ENCODE measurements at places on chromosomes 5 and 9.

- DNase-seq = no peak
Measured at GRCh38 chr5:9046756-9047481, 499.0 kb downstream of the SEMA5A start.

GRCh38 chr5:172973127-172973916, 10.2 kb upstream of the ATP6V0E1 start:
- no peak for DNase-seq

DNA sequence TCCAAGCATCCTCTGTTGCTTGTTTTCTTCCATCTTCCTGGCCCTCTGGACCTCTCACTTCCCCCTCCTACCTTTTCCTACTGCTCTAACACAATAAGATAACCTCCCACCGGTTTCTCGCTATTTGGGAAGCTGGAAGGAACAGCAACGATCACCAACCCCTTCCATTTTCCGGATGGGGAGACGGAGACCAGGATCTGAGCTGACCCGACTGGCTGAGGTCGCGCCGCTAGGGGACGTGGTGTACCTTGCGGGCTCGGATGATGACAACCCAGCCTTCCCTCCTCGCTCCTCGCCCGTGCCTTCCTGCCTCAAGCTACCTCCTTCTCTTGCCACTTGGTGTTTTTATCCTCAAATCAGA, 1.9 kb downstream of the LPAR1 start:
- DNase-seq = no peak

- DNase-seq = no peak
Measured at GRCh38 chr5:38940230-38940858, 94.5 kb downstream of the OSMR start.

GRCh38 chr5:132437604-132438266, 52.8 kb downstream of the IRF1 start:
- peak; percentile 68 for DNase-seq

DNA sequence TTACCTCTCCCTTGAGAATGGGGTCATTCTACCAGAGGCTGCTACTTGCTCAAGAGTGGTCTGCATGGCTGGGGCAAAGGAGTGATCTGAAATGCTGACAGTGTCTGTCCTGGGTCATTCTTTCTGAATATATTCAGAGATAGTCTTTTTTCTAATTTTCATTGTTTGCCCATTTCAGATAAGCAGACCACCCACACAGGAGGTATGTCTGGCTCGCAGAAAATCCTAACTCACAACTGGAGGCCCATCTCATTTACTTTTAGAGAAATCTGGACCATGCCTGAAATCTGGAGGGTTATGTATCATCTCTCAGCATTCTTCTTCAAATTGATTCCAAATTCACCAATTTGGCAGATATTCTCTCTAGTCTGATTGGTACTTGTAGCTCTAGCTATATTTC, 227.6 kb downstream of the SEC61B start:
- DNase-seq = no peak

- no peak for DNase-seq
Measured at GRCh38 chr5:138849882-138850281, 25.3 kb downstream of the LRRTM2 start.

DNA sequence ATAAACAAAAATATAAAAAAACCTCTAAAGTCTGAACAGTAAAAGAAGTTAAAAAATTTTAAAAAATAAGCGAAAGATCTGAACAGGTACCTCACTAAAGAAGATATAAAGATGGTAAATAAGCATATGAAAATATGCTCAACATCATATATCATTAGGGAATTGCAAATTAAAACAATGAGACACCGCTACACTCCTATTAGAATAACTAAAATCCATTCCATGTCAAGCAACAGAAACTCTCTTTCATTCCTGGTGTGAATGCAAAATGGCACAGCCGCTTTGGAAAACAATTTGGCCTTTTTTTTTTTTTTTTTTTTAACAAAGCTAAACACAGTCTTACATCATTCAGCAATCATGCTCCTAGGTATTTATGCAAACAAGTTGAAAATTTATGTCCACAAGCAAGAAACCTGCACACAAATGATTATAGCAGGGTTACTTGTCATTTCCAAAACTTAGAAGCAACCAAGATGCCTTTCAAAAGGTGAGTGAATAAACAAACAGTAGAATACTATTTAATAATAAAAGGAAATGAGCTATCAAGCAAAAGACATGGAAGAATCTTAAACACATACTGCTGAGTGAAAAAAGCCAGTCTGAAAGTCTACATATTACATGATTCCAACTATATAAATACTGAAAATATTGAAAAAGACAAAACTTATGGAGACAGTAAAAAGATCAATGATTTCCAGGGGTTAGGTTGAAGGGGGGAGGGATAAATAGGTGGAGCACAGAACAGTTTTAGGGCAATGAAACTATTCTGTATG, 22.1 kb downstream of the ANXA1 start:
- no peak for DNase-seq

DNA sequence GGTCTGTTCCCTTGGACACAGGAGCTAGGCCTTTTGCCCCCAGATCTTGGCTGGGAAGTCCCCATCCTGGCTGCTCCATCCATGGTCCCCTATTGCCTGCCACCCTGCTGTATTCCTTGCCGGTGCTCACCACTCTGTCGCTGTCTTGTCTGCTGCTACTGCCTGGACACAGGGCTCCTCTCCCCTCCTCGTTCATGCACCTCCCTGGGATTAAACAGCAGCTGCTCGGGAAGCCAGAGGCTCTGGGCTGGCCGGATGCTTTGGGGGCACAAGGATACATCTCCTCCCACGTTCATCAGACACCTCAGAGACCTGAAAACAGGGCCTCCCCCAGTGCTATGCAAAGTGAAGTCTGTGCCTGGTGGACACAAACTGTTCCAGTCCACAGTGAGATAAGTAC, 110.4 kb downstream of the ZNF354C start:
- DNase-seq = no peak

DNA sequence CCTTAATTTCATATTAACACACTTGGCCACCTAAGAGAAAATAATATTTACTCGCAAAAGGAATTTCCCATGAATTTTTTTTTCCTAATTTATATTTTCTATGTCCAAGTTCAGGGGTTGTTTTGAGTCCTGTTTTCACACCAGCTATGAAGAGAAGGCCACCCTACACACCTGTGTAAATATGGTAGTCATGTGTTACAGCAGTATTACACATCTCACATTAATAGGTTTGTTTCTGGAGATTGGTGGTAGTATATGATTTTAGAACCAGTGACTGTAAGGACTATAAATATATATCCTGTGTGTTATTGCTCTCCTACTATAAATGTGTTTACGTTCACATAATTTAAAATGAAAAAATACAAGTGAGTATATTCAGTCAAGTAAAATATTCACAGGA, 147.5 kb downstream of the PAM start:
- no peak for DNase-seq
